ENCODE measurements at places on chromosomes 3 and 15. TPM values are rescaled to one million over a fixed set of nuclear protein-coding genes. Genes with fewer than 3 reads are reported as not detected.

The CLRN1 gene
- not detected for total RNA-seq

The SAMMSON gene
- total RNA-seq = not detected

The MASP1 gene
- total RNA-seq = not detected

The ELL3 gene
- total RNA-seq = 1.3 TPM

The POLR2H gene
- total RNA-seq = 106 TPM

The ZNF197 gene
- total RNA-seq = 15.6 TPM
